ENCODE measurements at places on chromosomes 13 and 19.

DNA sequence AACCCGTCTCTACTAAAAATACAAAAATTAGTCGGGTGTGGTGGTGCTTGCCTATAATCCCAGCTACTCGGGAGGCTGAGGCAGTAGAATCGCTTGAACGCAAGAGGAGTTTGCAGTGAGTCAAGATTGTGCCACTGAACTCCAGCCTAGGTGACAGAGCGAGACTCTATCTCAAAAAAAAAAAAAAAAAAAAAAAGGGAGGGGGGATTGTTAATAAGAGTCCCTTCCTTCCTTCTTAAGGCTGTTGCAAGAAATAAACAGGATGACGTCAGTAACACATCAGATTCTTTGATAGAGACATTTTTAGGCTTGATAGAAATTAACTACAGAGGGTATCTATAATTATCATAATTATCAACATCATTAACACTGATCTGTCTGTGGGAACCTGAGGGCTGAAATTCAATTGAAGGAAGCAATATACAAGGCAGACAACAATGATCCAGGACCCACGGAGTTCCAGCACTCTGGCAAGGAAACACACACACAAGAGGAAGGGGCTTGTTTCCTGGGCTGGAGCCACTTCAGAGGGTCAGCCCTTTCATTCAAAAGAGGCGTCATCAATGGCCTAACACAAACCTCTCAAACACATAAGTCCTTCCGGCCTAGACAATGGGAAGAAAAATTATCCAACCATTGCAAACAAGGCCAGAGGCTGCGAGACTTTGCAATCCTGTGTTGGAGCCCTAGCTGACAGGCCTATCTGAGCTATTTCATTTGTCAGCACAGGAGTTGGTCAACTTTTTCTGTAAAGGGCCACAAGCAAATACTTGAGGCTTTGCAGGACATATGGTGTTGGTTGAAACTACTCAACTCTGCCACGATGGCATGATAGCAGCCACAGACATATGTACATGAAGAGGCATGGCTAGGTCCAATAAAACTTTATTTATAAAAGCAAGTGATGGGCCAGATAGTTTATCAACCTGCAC, 105.2 kb downstream of the INSR start:
- DNase-seq: no peak

GRCh38 chr19:33350538-33351309, 22.8 kb upstream of the CEBPG start:
- DNase-seq: no peak

DNA sequence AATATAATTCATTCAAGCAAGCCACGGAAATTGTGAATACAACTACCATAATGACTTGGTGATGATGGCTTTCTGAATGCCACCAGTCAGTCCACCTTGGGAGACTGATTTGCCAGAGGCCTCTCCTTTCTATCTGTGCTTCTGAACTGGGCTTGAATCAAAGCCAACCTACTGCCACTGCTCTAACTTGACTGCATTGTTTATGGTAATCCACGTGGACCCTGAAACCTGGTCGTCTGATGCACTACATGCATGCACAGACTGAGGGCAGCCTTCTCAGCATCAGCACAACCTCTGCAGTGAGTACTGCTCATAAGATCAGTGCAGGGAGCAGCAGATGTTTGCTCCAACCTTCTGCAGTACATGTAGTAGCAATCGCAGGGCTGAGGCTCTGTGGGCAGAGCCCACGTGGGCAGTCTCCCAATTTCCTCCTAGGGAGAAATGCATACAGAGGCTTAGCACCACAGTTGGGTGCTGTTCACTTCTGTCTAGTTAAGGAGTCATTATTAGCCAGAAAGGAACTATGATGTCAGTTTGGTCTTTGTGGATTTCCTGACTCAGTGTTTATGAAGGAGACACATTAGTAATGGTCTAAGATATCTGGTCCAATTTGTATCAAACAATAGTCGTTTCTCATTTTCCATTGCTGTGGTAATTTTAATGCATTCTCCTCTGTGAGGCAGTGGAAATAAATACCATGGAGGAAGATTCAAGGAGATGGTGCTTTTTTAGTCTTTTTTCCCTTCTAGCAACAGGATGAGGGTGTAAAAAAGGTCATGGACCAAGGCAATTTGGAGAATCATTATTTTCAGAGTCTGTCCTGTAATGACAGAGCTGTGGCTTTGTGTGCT, 82.5 kb downstream of the AKAP11 start:
- no peak for DNase-seq

DNA sequence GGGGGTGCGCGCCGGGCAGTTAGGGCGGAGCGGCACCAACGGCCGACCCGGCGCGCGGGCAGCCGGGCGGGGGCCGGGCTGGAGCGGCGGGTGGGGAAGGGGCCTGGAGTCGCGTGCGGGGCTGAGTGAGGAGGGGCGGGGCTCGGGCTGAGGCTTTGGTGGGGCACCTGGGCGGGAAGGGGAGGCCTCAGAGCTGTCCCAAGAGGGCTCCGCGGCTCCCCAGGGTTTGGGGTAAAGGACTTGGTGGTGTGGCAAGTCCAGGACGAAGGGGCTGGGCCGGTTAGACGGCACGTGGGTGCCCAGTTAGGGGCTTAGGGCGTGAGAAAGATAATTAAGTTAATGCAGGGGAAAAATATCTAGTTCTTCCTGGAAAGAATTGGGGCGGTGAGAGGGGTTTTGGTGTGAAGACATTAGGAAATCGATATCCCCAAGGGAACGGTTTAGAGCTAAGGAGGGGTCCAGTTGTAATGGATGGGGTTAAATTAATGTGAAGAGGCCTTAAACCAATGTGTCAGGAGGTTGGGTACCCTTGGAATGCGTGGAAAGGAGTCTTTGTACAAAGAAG, 496 bp downstream of the ZNF574 start:
- DNase-seq: no peak

DNA sequence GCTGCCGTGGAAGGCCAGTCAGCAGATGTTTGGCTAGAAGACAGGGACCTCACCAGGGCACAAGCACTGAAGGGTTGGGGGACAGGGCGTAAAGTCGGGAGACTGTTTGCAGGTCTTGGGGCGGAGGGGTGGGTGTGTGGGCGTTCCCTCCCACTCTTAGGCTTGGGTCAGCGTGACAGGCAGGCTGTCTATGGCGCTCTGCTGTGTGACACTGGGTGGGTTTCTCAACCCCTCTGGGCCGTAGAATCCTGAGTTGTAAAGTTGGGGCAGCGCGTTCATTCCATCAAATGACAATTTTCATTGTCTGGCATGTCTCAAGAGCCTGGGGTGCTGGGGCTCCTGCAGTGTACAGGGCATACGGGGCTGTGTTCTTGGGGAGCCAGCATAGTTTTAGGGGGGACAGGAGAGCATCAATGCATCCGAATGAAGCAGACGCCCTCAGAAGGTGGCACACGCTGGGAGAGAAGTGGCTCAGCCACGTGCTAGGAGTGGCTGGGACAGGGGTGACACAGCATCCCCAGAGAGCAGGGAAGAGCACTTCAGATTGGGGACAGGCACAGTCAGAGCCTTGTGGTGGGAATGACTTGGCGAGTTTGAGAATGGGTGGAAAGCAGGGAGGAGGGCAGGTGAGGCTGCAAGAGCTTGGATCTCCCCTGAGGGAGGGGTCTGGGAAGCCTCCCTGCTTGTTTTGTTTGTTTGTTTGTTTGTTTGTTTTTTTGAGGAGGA, 4.4 kb downstream of the CRTC1 start:
- no peak for DNase-seq

DNA sequence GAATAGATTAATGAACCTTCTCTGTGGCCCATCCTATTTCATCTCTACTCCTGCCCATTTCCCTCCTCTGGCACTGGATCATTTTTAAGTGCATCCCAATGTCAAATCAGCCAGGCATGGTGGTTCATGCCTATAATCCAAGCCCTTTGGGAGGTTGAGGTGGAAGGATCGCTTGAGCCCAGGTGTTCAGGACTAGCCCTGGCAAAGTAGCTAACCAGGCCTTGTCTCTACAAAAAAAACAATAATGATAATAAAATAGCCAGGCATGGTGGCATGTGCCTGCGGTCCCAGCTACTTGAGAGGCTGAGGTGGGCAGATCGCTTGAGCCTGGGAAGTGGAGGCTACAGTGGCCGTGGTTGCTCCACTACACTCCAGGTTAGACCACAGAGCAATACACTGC, 517.0 kb downstream of the MYO16 start:
- no peak for DNase-seq

DNA sequence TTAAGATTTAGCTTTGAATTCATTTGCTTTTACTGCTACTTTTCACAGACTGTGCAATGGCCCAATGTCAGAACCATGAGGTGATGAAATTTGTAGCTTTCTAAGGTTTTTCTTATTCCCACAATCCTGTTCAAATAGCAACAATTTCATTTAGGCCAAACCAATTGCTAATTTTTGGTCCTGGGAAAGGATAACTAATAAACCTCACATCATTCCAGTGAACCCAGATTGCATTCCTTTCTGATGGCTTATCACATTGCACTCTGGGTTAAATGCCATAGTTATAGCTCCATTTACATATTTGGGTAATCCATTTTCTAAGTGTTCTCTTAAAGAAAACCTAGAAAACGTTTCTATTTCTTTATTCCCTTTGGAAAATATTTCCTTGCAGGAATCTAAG, 22.9 kb upstream of the POMP start:
- DNase-seq: no peak

- DNase-seq: no peak
Observed at GRCh38 chr13:113744197-113745000, 14.6 kb upstream of the TMEM255B start.

DNA sequence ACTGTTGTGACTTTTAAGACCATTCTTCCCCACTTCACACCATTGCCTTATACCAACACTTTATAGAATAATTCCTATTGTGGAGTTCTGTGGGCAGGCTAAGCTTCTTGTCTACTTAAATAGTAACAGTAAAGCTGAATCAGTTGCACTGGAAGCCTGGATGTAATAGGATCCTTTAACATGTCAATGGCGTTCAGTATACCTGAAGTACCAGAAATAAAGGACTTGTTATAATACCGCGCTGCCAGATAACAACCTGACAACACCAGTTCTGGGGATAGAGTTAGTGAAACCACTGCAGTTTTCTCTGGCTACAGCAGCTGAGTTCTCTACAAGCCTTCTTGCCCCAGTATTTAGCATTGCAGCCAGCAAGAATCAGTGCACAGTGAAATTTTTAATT, 52.0 kb upstream of the TNFRSF19 start:
- DNase-seq: no peak

GRCh38 chr19:14577264-14577663, 5.4 kb upstream of the NDUFB7 start:
- DNase-seq: no peak

- DNase-seq: no peak
Observed at GRCh38 chr13:112956571-112957294, 12.3 kb upstream of the MCF2L start.
